ENCODE measurements at places on chromosomes 6 and 20.

DNA sequence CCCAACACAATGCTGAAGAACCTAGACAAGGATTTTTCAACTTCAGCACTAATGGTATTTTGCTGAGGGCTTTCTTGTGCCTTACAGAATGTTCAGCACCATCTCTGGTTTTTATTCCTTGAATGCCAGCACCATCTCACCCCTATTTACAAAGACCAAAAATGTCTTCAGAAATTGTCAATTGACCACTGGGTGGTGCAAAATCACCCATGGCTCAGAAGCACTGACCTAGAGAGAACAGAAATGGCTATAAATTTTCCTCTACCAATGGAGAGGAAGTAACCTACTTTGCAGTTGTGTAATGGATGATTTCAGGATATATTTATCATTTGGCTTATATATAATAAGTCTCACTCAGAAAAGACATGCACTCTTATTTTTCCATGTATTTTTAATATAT, 431.0 kb upstream of the IRAK1BP1 start:
- no peak for DNase-seq

GRCh38 chr6:67694127-67694526, 941.0 kb upstream of the ADGRB3 start:
- no peak for DNase-seq

GRCh38 chr6:4599924-4600323, 176.3 kb upstream of the CDYL start:
- DNase-seq = no peak

DNA sequence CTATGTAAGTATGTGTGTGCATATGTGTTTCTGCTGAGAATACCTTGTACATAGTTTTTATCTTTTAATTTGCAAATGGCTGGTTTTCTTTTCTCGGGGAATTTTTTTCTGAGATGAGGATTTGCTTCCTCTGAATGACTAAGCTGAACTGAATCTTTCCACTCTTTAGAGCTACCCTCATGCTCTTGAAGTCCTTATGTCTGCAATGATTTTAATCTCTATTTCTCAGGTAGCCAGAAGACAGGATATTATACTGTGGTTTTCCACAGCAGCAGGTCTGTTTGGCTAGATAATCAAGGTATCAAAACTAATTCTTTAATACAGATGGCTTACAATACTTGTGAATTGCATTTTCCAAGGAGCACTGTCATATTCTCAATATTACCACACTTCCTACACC, 114.7 kb downstream of the PLCB1 start:
- DNase-seq = no peak

DNA sequence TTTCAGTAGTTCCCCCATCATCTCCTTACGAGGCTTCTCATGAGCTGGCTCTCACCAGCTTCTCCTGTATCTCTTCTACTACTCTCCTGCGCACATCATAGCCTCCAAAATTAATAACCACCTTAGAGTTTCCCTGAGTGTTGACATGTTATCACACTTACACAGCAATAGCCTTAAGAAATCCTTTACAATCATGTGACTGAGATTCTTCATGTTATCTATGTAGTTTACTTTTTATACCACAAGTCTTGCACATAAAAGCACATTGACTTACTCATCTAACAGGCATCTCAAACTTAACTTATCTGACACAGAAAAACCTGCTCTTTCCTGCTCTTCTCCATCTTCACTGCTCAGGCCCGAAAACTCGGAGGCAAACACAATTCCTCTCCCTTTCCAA, 103.7 kb upstream of the TAB2 start:
- DNase-seq = no peak

GRCh38 chr6:99402448-99402847, 8.5 kb upstream of the COQ3 start:
- DNase-seq = no peak

DNA sequence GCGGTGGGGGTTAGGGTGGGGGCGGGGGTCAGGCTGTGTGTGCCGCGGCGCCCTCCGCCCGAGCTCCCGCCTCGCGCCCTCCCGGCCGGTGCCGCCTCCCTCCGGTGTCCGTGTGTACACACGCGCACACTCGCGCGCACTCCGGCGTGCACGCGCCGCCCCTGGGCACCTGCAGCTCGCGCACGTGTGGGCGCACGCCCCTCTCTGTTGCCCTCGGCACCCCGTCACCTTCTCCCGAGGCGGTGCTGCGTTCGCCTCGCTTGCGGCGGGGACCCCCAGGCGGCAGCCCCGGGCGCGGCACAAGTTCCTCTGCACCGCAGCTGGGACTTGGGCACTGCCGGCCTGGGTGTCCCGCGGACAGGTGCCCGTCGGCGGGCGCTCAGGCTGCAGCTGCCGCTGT, 525 bp downstream of the MACROD2 start:
- no peak for DNase-seq

- no peak for DNase-seq
Observed at GRCh38 chr20:41309817-41310216, 7.7 kb downstream of the ZHX3 start.

GRCh38 chr6:166637812-166638572, 10.9 kb upstream of the RPS6KA2 start:
- no peak for DNase-seq

- no peak for DNase-seq
Observed at GRCh38 chr20:40844332-40844731, 155.3 kb upstream of the MAFB start.

DNA sequence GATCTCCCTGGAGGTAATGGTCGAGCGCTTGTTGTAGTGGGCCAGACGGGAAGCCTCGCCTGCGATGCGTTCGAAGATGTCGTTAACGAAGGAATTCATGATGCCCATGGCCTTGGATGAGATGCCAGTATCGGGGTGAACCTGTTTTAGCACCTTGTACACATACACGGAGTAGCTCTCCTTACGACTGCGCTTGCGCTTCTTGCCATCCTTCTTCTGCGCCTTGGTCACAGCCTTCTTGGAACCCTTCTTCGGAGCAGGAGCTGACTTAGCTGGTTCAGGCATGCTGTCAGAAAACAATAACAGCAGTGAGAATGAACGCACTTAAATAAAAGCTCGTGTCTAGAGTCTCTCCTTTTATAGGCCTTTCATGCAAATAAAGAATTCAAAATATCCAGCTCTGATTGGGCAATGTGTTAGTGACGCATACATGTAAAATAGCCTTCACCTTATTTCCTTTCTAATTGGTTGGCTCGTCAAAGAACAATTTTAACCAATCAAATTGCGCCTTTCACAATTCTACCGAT, 129.2 kb downstream of the HFE start:
- no peak for DNase-seq

DNA sequence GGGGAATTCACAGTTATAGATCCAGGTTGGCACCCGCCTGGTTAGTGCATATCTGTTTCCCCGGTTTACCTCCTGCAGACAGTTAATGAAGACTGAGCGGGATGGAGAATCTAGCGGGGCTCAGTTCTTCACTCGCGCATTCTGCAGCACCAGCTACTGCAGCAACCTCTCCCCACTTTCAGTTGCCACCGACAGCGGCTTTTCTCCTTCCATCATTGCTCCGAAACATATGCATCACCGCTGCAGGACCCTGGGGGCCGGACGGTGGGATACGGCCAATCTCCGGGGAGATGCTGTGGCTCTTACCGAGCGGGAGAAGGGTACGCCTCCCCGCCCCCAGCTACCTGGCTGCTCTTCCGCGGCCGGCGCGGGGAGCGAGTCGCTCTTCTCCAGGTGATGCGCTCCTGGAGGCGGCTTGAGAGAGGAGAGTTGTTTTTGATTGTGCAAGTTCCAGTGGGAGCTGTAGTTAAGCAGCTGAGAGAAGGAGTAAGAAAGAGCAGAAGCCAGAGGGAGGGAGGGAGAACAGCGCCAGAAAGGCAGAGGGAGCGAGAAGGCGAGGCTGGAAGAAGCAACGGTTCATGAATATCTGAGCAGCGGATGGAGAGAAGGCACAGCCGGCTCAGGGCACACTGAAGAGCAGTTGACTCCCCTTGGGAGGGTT, at the start of gene SGK1:
SGK1 (minus strand) TSS at position 642 of the 661 bp plus-strand sequence. CDS start 652 bp downstream, outside the sequence.
- DNase-seq = no peak

DNA sequence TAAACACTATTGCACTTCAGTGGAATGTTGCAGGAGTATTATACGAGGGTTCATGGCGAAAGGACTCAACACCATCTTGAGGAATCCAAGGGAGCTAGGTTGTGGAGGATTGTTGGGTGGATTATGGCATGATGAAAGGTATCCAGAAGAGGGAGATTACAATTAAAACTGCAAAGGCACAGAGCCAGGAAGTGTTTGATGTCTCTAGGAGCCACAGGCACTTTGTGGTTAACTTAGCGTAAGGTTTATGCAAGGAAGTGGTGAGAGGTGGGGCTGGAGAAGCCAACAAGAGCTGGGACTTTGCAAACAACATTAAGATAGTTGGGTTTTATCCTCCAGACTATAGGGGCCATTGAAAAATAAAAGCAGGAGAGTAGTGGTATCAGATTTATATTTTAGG, 86.6 kb upstream of the TPD52L1 start:
- no peak for DNase-seq

DNA sequence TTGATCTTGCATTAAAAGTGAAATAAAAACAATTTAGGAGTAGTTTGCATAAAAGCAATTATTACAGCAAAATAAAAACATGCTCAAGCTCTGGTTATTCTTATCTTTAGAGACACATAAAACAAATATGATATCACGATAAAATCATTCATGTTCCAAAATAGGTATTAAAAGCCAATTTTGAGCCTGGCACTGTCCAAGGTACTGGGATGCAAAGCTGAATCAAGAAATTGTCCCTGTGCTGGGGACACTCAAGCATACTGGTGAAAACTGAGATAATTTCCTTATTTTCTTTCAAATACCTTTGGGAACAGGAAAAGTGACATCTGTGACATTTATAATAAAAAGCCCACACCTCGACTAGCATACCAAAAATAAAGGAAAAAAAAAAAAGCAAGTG, 931 bp upstream of the MTCL3 start:
- no peak for DNase-seq

DNA sequence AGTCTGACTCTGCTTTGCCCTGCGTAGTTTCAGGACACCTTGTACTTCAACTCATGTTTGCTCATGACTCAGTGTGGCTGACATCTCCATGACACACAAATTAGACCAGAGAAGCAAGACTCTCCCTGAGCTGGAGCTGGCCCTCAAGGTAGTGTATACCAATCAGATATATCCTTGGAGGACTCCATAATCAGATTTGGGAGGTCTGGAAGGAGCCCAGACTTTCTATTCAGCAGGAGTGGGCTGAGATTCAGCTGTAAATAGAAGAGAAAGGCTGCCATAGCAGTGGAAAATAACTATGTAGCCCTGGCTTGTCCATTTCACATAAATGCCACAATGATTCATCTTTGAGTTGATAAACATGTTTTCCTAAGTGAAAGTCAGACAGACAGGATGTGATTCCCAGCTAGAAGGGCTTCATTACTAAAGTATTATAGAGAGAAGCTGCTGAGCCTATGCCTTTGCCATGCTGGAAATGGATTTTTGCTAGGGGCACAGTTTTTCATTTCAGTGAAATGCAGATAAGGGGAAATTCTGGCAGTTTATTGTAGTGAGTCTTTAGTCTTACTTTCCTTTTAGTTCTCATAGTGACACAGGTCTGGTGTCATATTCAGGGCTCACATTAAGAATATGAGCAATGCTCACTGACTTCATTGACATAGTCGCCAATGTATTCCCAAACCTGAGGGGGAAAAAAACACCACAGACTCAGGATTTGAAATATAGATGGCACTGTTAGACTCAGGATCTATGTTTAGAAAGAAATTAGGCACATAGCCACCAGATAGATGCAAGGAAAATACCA, 95.3 kb downstream of the CLVS2 start:
- no peak for DNase-seq

DNA sequence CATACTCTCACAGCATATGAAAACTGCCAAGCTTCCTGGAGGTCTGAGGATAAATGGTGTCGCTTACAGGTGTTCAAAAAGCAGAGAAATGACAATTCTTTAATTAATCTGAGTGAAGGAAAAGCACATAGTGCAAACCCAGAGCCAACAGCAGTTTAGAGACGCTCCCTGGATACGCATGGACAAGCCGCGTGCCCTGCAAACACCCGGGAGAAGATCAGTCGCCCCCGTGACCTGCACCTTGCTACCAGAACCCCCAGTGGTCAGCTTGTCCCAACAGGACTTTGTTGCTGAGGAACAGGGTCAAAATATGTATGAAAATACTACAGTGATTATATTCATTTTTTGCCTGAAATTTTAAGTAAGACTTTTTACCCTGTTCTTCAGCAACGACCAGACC, 93.9 kb downstream of the PSMG4 start:
- no peak for DNase-seq

GRCh38 chr20:13455713-13456112, 183.0 kb downstream of the TASP1 start:
- no peak for DNase-seq

DNA sequence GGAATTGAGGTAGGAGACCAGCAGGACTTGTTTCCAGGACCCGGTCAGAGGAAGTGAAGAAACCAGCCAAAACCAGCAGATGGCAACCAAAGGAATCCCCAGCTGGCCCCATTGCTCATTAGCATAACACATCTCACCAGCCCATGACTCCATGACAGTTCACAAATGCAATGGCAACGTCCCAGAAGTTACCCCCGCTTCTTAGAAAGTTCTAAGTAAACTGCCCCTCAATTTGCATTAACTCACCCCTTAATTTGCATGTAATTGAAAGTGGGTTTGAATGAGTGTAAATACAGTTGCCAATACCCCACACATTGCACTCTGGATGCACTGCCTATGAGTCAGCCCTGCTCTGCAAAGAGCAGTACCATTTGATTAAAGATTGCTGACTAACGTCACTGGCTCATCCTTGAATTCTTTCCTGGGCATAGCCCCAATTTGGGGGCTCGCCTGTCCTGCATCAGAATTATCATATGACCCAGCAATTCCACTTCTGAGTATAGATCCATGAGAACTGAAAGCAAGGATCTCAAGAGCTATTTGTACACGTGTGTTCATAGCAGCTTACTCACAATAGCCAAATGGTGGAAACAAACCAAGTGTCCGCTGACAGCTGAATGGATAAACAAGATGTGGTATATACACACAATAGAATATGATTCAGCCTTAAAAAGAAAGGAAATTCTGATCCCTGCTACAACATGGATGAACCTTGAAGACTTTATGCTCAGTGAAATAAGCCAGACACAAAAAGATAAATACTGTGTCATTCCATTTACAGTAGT, 36.4 kb downstream of the MYLK4 start:
- DNase-seq = no peak

GRCh38 chr6:107354451-107354850, 104.9 kb downstream of the PDSS2 start:
- DNase-seq = no peak

DNA sequence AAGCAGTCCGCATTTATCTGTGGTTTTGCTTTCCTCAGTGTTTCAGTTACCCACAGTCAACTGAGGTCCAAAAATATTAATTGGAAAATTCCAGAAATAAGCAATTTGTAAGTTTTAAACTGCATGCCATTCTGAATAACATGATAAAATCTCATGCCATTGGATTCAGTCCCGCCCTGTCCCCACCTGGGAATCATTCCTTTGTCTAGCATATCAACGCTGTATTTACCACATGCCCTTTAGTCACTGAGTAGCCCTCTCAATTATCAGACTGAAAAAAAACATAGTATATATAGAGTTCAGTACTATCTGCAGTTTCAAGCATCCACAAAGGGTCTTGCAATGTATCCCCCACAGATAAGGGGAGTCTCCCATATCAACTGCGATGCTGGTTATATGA, 17.1 kb downstream of the RANBP9 start:
- DNase-seq = no peak

GRCh38 chr20:63191400-63191799, 24.5 kb downstream of the YTHDF1 start:
- DNase-seq = no peak

GRCh38 chr20:40946451-40946850, 82.2 kb upstream of the TOP1 start:
- DNase-seq = no peak

GRCh38 chr6:1670711-1671462, 61.2 kb downstream of the FOXC1 start:
- no peak for DNase-seq
